ENCODE measurements at places on chromosomes 1 and 21.

GRCh38 chr1:230143534-230143933 lies 76.5 kb downstream of the GALNT2 start:
- DNase-seq, result no peak

GRCh38 chr1:86798608-86799291 lies 94.4 kb downstream of the SH3GLB1 start:
- DNase-seq, result no peak

DNA sequence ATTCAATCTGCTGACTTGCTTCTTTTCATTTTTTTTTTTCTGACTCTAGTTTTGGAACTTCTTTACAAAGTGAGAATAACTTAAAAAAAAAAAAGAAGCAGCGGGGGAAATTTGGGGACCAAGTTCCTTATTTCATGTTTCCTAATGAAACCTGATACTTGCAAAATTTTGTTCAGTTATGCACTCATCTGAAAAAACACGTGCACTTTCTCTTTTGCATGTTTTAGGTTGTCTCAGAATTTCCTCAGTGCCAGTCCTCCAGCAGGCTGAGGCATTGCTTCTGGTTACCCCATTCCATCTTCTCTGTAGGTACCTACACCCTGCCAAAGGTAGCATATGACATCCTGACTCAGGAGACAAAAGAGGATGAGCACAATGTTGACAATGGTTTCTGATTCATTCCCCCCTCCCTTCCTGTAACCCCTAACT lies 299.7 kb downstream of the GRIK1 start:
- no peak for DNase-seq

DNA sequence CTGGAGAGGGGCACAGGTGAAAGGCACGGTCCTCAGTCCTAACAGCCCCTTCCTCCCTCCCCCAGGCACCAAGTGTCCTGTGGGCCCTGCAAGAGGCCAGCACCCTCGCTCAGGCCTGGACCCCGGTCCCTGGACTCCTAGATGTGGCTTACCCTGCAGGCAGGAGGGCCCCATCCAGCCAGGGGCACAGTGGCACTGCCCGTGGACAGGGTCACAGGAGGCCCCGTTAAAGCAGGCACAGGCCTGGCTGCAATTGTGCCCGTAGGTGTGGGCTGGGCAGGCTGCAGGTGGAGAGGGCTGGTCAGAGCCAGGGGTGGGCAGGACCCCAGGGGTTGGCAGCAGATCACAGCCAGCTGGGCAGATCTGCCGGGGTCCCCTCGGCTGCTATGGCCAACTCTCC lies 44.5 kb downstream of the ARHGEF16 start:
- no peak for DNase-seq

DNA sequence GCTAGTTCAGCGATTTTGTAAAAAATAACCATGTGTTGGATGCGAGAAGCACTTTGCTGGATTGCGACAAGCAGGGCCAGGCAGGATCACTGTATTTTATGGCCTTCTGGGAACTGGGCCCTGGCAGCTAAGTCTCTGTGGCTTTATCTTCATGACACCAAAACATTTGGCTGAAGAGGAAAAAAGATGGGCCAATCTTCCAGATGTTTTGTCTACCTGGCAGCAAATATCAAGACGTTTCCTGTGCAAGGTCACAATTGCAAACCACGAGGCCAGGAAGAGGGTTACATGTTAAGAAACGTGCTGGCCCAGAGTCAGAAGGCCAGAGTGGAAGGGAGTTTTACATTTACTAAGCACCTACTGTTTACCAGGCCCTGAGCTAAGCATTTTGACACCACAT lies 22.1 kb downstream of the GRIK3 start:
- DNase-seq, result no peak

DNA sequence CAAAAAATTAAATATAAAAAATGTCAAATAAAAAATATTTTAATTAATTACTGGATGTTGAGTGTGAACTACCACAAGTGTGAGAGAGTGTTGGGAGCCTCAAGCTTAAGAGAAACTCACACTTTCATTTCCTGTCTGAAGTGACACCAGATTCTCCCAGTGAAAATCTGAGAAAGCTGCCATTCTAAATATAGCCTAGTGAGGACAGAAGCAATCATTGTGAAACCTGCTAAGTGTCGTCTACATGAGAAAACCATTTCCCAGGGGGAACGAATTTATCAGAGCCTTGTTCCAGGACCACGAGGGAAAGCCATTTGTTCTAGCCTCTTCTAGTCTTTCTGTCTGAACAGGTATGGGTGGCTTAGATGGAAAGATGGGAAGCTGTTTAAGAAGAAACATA lies 329.3 kb upstream of the PRMT6 start:
- DNase-seq, result no peak

DNA sequence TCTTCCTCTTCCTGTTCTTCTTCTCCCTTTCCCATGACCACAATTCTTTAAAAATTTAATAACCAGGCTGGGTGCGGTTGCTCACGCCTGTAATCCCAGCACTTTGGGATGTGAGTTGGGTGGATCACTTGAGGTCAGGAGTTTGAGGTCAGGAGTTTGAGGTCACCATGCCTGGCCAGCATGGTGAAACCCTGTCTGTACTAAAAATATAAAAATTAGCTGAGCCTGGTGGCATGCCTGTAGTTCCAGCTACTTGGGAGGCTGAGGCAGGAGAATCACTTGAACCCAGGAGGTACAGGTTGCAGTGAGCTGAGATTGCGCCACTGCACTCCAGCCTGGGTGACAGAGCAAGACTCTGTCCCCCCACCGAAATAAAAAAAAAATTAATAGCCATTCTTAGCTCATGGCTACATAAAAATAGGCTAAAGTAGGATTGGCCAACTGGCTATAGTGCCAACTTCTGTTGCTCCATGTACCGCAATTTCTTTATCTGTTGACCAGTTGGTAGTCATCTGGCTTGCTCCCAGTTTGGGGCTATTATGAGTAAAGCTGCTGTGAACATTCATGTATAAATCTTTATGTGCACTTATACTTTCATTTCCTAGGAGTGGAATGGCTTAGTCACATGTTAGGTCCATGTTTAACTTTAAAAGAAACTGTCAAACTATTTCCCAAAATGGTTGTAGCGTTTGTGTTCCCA lies 136.3 kb downstream of the PEX14 start:
- no peak for DNase-seq

DNA sequence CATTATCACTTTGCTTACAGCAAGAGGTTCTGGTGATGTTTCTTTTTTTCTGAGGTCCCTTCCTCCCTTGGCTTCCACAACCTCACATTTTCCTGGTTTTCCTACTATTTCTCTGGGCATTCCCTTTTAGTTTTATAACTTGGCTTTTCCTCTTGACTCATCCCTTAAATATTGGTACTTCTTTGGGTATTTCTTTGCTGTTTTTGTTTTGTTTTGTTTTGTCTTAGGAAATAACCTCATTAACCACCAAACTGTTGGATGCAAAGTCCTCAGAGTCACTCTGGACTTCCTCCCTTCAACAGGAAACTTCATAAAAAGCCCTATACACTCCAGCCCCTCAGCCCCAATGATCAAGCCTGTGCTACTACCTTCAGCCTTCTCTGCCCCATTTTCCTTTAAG lies 211.1 kb downstream of the DUSP10 start:
- no peak for DNase-seq

DNA sequence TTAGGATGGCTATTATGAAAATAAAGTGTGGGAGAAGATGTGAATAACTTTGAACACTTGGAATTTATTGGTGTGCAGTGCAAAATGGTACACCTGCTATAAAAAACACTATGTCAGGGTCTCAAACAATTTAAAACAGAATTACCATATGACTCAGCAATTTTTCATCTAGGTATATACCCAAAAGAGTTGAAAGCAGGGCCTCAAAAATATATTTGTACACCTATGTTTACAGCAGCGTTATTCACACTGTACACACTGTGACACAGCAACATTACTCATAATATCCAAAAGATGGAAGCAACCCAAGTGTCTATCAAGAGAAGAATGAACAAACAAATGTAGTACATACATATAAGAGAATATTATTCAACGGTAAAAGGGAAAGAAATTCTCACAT lies 75.8 kb downstream of the SPATA6 start:
- DNase-seq, result no peak

DNA sequence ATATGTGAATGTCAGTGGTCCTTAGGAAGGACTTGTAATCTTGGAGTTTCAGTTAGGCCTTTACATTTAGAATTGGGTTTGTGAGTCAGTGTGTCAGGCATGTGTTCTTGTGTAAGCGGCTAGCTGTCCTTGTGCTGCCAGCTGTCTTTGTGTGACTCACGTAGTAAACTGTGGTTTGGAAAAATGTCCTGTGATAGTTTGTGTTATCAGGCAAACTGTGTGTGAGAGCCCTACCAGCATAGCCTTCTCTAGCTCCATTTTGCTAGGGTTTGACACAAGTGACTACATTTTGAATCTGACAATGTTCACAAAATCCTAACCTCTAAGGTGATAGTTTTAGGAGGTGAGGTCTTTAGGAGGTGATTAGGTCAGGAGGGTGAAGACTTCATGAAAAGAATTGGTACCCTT lies 6.9 kb upstream of the SLC35D1 start:
- DNase-seq, result peak; percentile 90

GRCh38 chr1:1915911-1916840 lies 1.1 kb downstream of the CALML6 start:
- DNase-seq, result no peak

DNA sequence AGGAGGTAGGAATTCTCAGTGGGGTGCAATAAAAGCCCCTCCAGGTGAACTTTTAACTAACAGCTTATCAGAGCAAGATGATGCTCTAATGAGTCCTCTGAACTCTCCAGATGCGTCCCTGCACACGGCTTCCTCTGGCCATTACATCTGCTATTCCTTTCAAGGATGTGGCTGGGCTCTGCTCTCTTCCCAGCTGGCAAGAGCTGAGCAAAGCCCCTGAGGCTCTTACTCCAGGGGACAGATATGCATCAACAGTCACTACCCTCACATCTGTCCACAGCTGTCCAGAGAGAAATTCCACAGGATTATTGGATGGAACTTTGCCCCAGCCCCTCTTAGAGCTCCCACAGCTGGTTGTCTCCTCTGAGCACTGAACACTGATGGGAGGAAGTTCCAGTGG lies 267.8 kb downstream of the C1orf94 start:
- DNase-seq, result no peak

- DNase-seq, result no peak
Measured at GRCh38 chr1:24862775-24863483, 67.1 kb downstream of the RUNX3 start.

- DNase-seq, result no peak
Measured at GRCh38 chr1:20921285-20921684, 134.2 kb upstream of the HP1BP3 start.

DNA sequence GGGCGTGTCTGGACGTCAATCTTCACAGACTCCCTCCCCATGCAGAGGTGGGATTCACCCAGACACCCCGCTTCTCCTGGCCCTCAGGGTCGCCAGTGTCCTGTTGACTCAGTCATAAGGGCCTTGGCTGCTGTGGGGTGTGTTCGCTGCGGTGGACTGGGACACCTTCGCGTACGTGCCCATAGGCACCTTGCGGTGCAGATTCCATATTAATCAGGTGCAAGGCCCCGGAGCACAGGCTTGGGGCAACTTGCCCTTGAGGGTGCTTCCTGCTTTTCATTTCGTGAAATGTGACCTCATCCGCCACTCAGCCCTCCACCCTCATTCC lies 398 bp upstream of the SLC30A10 start:
- DNase-seq, result no peak

DNA sequence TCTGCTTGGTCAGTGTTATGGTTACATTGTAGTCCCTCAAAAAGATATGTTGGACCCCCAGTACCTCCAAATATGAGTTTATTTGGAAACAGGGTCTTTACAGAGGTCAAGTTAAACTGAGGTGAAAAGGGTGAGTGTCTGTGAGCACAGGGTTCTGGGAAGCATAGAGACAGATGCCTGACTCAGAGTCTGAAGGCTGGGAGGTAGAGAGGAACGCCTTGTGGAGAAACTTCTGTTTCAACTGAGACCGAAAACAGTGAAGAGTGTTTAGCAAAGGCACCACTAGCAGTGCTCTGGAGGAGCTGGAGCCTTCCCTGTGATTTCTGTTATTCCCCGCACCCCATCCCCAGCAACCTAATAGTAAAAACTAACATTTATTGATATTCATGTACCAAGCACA lies 65.2 kb upstream of the LRRC8D start:
- DNase-seq, result no peak

DNA sequence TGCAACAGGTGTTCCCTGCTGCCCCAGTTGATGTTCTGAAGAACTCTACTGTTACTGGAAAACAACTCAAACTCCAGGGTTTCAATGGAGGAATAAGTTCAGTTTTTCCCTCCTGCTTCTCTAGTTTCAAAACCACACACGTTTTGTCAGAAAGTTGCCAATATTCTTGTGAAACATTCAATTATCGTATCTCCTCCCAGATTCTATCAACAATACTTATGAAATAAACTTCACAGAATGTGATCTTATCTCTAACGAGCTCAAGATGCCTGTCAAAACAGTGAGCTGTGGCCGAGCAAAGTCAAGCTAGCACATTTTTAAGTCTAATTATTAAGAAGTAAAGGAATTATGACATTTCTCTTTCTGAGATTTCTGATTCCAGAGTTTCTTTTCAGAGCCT lies 4.7 kb downstream of the OR2B11 start:
- DNase-seq, result no peak

DNA sequence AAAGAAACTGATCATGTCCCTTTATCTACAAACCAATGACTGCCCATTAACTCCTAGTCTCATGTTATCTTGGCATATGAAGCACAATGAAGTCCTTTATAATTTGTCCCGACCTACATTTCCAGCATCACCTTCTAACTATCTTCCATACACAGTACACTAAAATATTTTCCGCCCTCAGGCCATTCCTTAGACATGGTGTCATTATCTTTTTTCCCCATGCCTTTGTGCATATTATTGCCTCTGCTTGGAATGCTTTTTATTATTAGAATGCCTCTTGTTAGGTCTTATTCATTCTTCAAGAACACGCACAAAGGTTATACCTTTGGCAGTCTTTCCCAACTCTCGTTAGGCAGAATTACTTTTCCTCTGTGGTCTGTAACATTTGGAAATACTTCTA lies 39.6 kb downstream of the ATG4C start:
- DNase-seq, result no peak

DNA sequence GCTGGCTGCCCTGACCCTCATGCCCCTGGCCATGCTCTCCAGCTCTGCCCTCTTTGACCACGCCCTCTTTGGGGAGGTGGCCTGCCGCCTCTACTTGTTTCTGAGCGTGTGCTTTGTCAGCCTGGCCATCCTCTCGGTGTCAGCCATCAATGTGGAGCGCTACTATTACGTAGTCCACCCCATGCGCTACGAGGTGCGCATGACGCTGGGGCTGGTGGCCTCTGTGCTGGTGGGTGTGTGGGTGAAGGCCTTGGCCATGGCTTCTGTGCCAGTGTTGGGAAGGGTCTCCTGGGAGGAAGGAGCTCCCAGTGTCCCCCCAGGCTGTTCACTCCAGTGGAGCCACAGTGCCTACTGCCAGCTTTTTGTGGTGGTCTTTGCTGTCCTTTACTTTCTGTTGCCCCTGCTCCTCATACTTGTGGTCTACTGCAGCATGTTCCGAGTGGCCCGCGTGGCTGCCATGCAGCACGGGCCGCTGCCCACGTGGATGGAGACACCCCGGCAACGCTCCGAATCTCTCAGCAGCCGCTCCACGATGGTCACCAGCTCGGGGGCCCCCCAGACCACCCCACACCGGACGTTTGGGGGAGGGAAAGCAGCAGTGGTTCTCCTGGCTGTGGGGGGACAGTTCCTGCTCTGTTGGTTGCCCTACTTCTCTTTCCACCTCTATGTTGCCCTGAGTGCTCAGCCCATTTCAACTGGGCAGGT lies 3.8 kb downstream of the GPR61 start:
- DNase-seq, result no peak
